ENCODE measurements at places on chromosomes 12 and 14.

GRCh38 chr12:50162230-50162629 is 4.9 kb downstream of the CERS5 start:
- H3K36me3 ChIP-seq: no peaks in the 10 kb centered on the region
- H3K27ac ChIP-seq: no peak overlapping the region
- H3K4me1 ChIP-seq: no peaks in the 10 kb centered on the region
- H3K27me3 ChIP-seq: no peaks in the 10 kb centered on the region

- H3K27ac ChIP-seq: no peak overlapping the region
- H3K27me3 ChIP-seq: peaks cover 2% of the 10 kb centered on the region
- H3K36me3 ChIP-seq: no peaks in the 10 kb centered on the region
- H3K4me1 ChIP-seq: peaks cover 3% of the 10 kb centered on the region
- DNase-seq: peak; percentile 74
These were observed 26.8 kb downstream of the TMEM63C start for GRCh38 chr14:77208291-77208978.

GRCh38 chr14:77844802-77845201 is 44.9 kb downstream of the ADCK1 start:
- H3K27ac ChIP-seq: no peak overlapping the region
- H3K36me3 ChIP-seq: no peaks in the 10 kb centered on the region
- H3K27me3 ChIP-seq: no peaks in the 10 kb centered on the region
- H3K4me3 ChIP-seq: no peak overlapping the region
- DNase-seq: no peak
- no peaks in the 10 kb centered on the region for H3K4me1 ChIP-seq

DNA sequence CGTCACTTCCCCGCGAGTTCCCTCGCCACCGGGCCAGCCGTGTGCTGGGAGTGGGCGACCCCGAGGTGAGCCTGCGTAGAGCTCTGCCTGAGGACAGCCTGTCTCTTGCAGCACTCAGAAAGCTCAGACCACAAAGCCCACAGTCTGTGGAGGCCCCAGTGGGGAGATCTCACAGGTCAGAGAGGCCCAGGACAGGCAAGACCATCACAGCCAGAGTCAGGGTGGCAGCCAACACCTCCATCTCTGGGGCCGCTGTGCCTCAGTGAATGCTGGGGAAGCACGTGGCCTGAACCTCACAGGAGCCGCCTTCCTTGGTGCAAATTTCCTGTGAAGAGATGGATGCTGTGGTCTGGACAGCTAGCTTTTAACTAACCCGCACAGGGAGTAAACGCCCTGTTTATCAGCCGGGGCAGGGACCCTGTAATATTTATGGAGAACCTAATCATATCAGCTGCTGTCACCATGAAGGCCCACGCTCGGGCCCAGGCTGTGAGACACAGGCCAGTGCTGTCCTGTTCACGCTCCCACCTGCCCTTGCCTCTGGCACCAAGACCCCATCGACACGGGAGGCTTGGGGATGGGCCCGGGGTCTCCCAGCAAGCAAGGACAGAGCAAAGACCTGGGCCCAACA is 56.9 kb downstream of the CDC42BPB start:
- H3K36me3 ChIP-seq: peaks cover 66% of the 10 kb centered on the region
- H3K4me1 ChIP-seq: no peaks in the 10 kb centered on the region
- no peaks in the 10 kb centered on the region for H3K27me3 ChIP-seq
- H3K27ac ChIP-seq: no peak overlapping the region

DNA sequence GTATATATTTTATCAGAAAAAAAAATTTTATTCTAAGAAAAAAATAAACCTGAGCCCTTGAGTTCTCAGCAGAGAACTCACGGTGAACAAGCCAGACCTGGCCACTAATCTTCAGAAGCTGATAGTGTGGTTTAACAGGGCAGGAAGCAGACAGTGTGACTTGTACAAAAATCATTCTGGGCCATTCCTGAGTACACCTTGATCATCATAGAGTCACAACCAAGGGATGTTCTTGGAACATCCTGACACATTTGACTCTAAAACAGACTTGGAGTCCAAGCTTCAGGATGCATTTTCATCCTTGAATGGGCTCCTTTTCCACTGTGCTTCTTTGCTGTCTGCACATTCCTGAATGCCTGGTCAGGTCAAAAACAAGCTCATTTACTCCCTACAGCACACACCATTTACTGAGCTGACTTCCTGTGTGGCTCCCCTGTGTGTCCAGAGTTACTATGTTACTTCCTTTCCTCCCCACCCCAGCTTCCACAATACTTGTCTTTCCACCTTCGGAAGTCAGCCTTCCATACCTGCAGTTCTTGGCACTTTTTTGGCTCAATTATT is 112.0 kb downstream of the ANO6 start:
- H3K4me3 ChIP-seq: no peak overlapping the region
- H3K4me1 ChIP-seq: no peaks in the 10 kb centered on the region
- H3K27me3 ChIP-seq: no peaks in the 10 kb centered on the region
- DNase-seq: no peak
- no peaks in the 10 kb centered on the region for H3K36me3 ChIP-seq
- H3K27ac ChIP-seq: no peak overlapping the region

- no peak overlapping the region for H3K27ac ChIP-seq
- H3K36me3 ChIP-seq: no peaks in the 10 kb centered on the region
- H3K4me1 ChIP-seq: no peaks in the 10 kb centered on the region
- no peak for DNase-seq
These were observed 373.2 kb downstream of the BTG1 start for GRCh38 chr12:91772411-91772810.

DNA sequence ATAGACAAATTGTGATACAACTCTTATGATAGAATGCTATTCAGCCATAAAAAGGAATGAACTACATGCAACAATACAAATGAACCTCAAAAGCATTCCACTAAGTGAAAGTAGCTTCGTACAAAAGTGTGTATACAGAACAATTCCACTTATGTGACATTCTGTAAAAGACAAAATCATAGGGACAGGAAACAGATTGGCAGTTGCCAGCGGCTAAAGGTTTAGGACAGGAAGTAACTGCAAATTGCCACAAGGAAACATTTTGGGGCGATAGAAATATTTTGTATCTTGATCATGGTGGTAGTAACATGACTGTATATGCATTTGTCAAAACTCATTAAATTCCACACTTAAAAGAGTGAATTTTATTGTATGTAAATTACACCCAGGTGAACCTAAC is 113.4 kb downstream of the CAPZA3 start:
- H3K4me3 ChIP-seq: no peak overlapping the region
- no peak overlapping the region for H3K27ac ChIP-seq
- H3K36me3 ChIP-seq: no peaks in the 10 kb centered on the region
- no peaks in the 10 kb centered on the region for H3K27me3 ChIP-seq

- H3K4me1 ChIP-seq: peaks cover 6% of the 10 kb centered on the region
- peak; percentile 48 for DNase-seq
- H3K27me3 ChIP-seq: peaks cover 28% of the 10 kb centered on the region
These were observed 82.2 kb downstream of the PAPOLA start for GRCh38 chr14:96584199-96584906.

GRCh38 chr12:61654698-61655097 is 605.5 kb upstream of the USP15 start:
- H3K27ac ChIP-seq: no peak overlapping the region
- H3K27me3 ChIP-seq: no peaks in the 10 kb centered on the region
- no peak overlapping the region for H3K4me3 ChIP-seq
- no peaks in the 10 kb centered on the region for H3K36me3 ChIP-seq
- DNase-seq: peak; percentile 9
- H3K4me1 ChIP-seq: no peaks in the 10 kb centered on the region

- no peak overlapping the region for H3K4me3 ChIP-seq
- no peaks in the 10 kb centered on the region for H3K4me1 ChIP-seq
- H3K27ac ChIP-seq: no peak overlapping the region
- no peaks in the 10 kb centered on the region for H3K27me3 ChIP-seq
- H3K36me3 ChIP-seq: no peaks in the 10 kb centered on the region
These were observed 105.0 kb downstream of the SLC35F4 start for GRCh38 chr14:57760896-57761295.

DNA sequence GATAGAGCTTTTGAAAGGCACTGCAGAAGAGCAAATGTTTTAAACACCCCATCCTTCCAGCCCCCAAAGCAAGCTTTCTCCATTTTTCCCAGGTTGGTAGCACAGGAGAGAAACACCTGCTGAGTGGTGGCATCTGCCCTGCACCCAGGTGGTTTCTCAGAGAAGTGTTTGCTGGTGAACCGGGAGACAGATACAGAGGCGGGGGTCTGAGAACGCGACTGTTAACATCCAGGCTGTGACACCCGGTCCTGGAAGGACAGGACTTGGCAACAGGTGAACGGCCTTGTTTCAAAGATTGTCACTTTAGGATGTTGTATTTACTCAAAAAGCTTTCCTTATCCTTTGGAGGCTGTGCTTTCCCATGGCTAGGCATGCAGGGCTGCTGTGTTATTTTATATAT is 18.5 kb downstream of the MMAB start:
- peaks cover 31% of the 10 kb centered on the region for H3K27me3 ChIP-seq
- no peak overlapping the region for H3K4me3 ChIP-seq
- peaks cover 4% of the 10 kb centered on the region for H3K4me1 ChIP-seq
- H3K27ac ChIP-seq: no peak overlapping the region

GRCh38 chr12:111248236-111249017 is 120.5 kb downstream of the PHETA1 start:
- H3K27ac ChIP-seq: no peak overlapping the region
- no peaks in the 10 kb centered on the region for H3K4me1 ChIP-seq
- H3K27me3 ChIP-seq: peaks cover 26% of the 10 kb centered on the region
- H3K4me3 ChIP-seq: no peak overlapping the region
- DNase-seq: peak; percentile 19

DNA sequence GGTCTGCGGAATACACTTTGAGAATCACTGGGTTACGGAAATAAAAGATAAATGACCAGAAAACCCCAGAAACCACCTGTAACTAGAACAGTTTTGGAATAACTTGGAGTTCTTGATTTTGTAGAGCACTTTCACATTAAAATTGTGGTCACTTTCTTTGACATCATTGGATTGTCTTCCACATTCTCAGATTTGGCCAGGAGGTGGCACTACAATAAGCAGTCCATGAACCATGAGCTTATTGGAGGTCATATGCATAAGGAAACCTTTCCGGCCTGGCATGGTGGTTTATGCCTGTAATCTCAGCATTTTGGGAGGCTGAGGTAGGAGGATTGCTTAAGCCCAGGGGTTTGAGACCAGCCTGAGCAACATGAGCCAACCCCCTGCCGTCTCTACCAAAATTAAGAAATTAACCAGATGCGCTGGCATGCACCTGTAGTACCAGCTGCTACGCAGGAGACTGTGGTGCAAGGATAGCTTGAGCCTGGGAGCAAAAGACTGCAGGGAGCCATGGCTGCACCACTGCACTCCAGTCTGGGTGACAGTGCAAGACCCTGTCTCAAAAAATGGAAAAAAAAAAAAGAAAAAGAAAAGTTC is 107.7 kb upstream of the CAND1 start:
- no peaks in the 10 kb centered on the region for H3K36me3 ChIP-seq
- H3K27me3 ChIP-seq: no peaks in the 10 kb centered on the region
- DNase-seq: peak; percentile 3
- H3K27ac ChIP-seq: no peak overlapping the region
- no peaks in the 10 kb centered on the region for H3K4me1 ChIP-seq

- DNase-seq: no peak
- H3K36me3 ChIP-seq: no peaks in the 10 kb centered on the region
- H3K27me3 ChIP-seq: no peaks in the 10 kb centered on the region
- H3K27ac ChIP-seq: no peak overlapping the region
- no peak overlapping the region for H3K4me3 ChIP-seq
These were observed 243.5 kb upstream of the DAAM1 start for GRCh38 chr14:58944968-58945356.

DNA sequence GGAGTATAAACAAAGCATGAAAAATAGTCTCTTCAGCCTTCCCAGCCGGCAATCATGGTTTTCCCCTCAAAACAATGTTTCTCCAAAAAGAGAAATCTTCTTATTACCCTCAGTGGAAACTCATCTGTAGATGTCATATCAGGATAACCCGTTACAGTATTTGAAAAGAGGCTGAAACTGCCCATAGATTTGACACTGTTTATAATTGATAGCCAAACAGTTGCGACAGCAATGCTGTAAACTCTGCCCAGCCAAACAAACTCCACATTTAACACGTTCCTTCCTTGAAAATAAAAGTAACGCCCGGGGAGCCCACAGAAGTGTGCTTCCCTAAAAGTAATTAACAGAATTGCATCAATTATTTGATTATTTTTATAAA is 201.3 kb upstream of the FOXN3 start:
- DNase-seq: peak; percentile 83
- no peaks in the 10 kb centered on the region for H3K27me3 ChIP-seq
- H3K27ac ChIP-seq: peak overlapping the region; percentile 91
- H3K36me3 ChIP-seq: no peaks in the 10 kb centered on the region
- peak overlapping the region; percentile 61 for H3K4me3 ChIP-seq
- peaks cover 19% of the 10 kb centered on the region for H3K4me1 ChIP-seq

GRCh38 chr12:96177013-96177412 is 17.2 kb upstream of the ELK3 start:
- H3K27ac ChIP-seq: no peak overlapping the region
- no peaks in the 10 kb centered on the region for H3K4me1 ChIP-seq
- H3K27me3 ChIP-seq: no peaks in the 10 kb centered on the region
- no peak for DNase-seq
- no peak overlapping the region for H3K4me3 ChIP-seq

- H3K27ac ChIP-seq: no peak overlapping the region
- H3K36me3 ChIP-seq: no peaks in the 10 kb centered on the region
- peaks cover 8% of the 10 kb centered on the region for H3K4me1 ChIP-seq
- H3K4me3 ChIP-seq: no peak overlapping the region
- no peaks in the 10 kb centered on the region for H3K27me3 ChIP-seq
- DNase-seq: no peak
These were observed 68.8 kb downstream of the LLPH start for GRCh38 chr12:66061557-66062289.

DNA sequence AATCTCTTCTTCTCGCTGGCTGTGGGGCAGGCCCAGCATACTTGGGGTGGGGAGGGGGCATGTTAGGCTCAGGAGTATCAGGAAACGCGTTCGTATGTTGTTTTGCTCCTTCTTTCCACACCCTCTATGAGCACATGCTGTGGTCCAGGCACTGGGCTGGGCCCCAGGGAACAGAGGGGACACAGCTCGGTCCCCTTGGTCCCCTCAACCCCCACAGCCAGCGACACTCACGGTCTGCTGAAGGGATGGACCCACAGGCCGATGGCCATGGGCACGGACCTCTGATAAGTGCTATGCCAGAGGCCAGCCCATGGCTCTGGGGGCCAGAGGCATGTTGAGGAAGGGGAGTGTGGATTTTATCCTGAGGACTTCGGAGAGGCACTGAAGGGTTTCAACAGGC is 6.2 kb downstream of the IFI27 start:
- H3K4me3 ChIP-seq: no peak overlapping the region
- no peak overlapping the region for H3K27ac ChIP-seq
- H3K36me3 ChIP-seq: no peaks in the 10 kb centered on the region
- no peaks in the 10 kb centered on the region for H3K27me3 ChIP-seq
- H3K4me1 ChIP-seq: peaks cover 17% of the 10 kb centered on the region

DNA sequence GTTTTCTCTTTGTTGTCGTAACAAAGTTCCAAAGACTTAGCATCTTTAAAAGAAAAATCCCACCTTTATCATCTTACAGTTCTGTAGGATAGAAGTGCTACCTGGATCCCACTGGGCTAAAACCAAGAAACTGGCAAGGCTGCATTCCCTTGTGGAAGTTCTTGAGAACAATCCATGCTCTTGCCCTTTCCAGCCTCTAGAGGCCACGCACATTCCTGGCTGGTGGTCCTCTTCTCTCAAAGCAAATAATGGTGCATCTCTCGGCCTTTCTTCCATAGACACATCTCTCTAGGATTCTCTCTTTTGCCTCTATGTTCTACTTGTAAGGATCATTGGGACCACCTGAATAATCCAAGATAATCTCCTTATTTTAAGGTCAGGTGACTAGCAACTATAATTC is 8.2 kb upstream of the PAWR start:
- no peak for DNase-seq
- no peak overlapping the region for H3K4me3 ChIP-seq
- no peaks in the 10 kb centered on the region for H3K27me3 ChIP-seq
- H3K4me1 ChIP-seq: no peaks in the 10 kb centered on the region
- no peaks in the 10 kb centered on the region for H3K36me3 ChIP-seq
- H3K27ac ChIP-seq: no peak overlapping the region

- DNase-seq: peak; percentile 84
- no peaks in the 10 kb centered on the region for H3K36me3 ChIP-seq
- peak overlapping the region; percentile 37 for H3K27ac ChIP-seq
- no peak overlapping the region for H3K4me3 ChIP-seq
These were observed 152.4 kb upstream of the PRICKLE1 start for GRCh38 chr12:42741771-42742510.
